ENCODE measurements at places on chromosomes 4 and X.

DNA sequence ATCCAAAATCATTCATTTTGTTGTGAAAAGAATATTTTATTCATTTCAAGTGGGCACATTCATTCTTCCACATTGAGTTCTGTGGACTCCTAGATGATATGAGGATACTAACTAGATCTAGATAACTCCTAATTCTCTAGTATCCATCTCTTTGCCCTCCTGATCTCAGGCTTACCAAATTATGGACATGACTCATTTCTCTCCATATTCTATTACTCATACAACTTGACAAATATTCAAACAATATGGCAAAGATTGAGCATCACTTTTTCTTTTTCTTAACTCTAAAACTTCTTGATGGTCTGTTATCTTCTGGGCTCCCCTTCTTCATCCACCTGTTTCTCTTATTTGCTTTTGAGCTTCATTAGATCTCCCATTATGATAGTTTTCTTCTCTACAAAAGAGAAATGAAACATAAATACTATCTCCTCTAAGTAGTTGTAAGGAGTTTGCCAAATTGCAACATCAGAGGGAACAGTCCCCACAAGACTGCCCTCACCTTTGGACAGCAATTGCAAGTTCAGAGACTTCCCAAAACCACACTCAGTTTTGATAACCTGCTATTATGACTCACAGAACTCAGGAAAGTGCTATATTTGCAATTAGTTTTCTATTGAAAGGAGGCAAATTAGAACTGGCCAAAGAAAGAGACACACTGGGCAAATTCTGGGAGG lies 422.9 kb downstream of the SPRY1 start:
- DNase-seq: no peak

GRCh38 chr4:184960505-184960971 lies 57.8 kb upstream of the HELT start:
- no peak for DNase-seq

DNA sequence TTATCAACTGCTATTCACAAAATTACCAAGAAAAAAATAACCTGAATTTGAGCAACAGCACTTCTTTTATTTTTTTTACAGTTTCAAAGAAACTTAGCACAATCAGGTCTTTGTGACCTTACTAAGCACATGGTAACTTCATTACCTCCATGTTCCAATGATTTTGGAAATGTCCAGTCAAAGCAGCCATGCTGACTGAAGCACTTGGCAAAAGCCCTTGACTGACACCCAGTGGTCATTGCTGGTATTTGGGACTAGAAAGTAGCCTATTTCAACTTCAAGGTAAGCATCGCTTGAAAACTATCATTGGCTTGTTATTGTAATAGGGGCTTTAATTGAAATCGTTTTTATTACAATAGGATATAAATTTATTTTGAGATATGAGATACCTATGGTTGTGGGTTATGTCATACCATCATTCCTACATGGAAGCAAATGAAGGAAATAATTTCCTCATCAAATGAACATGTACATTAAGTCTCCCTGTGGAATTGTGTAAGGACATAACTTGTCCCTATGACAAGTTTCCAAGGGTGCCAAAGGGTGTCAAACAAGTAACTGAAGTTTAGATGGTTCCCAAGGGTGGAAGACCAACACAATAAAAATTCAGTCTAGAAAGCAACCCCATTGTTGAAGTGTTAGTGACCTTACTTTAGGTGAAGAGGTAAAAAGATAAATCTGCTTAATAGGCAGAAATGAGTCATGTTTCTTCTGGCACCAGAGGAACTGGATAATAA lies 15.2 kb upstream of the ANXA10 start:
- DNase-seq: peak; percentile 64

- DNase-seq: peak; percentile 86
Measured at GRCh38 chr4:80072744-80073472, at the start of gene ANTXR2. Gene ANTXR2, minus strand, starts transcription at chr4:80073229. Its CDS starts 669 bp downstream, at chr4:80072560.

DNA sequence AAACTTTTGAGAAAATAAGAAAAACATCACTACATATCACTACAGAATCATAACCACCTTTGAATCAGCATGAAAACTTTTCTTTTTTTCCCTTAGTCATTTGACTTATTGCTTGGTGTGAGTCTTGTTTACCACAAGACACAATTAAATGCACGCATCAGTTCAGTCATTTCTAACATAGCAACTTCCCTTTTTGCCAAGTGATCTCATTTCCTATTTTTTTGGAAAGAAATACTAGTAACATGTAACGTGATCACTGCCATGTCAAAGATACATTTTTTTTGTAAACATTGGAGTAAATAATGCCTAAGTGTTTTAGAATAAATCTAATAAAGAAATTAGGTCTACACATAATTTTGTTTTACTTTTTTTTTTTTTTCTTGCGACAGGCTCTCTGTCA lies 5.1 kb upstream of the CXCL8 start:
- no peak for DNase-seq

GRCh38 chr4:156029691-156030090 lies 76.0 kb upstream of the CTSO start:
- DNase-seq: no peak

- DNase-seq: no peak
Measured at GRCh38 chr4:163701916-163702315, 207.4 kb downstream of the TMA16 start.

DNA sequence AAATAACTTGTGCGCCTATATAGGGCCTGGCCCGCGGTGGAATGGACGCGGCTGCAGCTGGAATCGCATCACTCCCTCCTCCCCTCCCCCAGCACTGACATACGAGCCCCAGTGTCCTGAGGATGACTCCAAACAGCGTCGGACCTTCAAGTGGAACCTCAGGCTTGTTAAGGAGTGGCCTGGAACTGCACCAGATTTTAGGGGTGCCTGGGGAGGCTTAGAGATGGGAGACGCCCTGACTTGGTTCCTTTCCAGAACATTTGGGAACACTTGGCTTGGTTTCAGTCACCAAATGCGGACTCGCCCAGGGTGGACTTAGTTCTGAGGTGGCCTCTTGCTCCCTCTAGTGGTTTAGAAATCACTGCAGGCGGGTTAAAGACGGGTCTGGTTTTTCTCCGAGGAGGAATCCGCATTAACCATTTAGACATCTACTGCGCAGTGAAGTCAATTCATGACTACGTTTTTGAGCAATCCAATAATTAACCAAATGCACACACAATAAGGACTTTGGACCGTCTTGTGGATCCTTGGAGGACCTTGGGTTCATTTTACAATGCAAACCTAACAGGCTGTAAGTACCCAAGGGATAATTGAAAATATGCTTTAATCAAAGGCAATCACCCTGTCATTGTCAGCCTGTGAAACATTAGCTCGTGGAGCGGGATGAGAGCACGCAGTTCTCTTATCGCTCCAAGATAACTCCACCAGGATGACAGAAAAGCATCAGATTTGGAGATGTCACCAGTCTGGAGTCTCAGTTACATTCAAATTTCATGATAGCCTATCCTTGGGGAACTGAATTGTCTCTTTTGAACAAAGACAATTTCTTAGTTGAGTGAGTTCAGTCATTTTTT lies 11.2 kb upstream of the PDGFRA start:
- DNase-seq: peak; percentile 79

DNA sequence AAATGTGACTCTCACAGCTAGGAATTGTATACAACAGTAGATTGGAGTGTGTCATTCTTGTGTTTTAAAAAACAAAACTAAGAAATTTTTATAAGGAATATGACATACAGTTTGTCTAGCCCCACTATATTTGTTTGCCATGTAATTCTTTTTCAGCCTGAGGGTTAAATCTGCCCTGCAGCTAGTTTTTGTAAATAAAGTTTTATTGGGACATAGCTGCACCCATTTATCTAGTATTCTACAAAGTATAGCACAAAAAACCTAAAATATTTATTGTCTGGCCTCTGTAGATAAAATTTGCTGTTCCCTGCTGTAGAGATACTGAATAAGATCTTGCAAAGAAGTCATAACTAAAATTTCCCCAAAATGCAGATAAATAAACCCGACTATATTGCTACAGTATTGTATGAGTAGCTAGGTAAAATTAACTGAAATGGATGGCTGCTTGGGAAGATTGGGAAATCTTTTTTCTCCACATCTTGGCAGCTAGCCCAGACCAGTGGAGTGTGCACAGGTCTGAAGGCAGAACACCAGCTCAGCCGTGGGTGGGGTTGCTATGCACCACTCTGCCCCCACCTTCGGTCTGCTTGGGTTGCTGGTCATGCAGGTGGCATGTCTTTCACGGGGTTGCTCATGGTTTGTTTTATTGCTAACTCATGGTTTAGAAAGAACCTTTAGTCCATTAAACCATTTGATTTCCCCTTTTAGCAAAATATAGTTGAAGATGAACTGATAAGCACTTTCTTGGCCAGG lies 127.9 kb downstream of the KLHL8 start:
- DNase-seq: peak; percentile 50

GRCh38 chr4:11428899-11429698 lies 405 bp upstream of the HS3ST1 start:
- DNase-seq: peak; percentile 91

GRCh38 chrX:10121787-10122186 lies 35.0 kb upstream of the CLCN4 start:
- no peak for DNase-seq

DNA sequence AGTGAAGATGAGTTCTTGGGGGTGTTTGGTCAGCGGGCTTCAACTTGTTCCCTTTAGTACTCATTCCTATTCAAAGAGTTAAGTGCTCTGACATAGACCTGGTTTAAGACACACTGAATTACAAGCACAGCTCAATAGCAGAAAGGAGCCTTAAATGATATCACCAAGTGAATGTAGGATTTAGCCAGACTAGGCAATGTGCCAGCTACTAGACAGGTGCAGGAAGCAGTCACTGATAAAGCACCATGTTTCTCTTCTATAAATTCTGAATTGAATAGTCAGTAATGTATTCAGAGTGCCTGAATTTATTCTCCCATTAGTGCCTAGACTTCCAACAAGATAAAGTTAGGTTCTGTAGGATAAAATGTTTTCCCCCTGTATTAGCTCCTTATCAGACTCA lies 63.6 kb downstream of the ASB9 start:
- no peak for DNase-seq

DNA sequence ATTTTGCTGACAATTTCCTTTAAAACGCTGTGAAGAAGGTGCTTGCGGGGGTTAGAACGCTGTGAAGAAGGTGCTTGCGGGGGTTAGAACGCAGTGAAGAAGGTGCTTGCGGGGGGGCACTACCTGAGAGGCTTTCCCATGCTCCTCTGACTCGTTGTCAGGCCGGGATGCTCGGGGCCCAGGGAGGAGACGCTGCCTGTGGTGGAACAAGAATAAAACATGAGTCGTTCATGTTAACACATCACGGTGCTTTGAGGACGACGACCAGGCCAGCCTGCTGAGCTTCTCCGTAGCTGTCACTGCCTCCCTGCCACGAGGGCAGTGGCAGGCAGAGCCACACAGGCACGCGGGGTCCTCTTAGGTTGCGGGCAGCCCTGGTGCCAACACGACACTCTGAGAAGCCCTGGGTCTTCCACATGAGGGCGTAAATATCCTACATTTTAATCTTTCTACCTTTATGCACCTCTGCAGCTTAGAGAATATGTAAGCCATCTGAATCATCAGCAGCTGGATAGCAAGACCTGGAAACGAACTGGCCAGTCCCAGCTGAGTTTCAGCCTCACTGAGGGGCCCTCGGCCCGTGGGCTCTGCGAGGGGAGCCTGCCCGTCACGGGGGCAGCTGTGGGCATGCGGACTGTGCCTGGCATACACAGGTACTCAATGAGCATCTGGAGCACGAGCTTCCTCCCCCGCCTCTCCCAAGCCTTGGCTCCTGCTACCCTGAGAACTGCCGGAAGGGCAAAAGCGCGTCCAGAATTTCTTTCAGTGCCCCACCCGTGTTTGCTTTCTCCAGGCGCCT lies 47.0 kb downstream of the FGFRL1 start:
- no peak for DNase-seq

- DNase-seq: peak; percentile 8
Measured at GRCh38 chr4:100311181-100311580, 120.9 kb upstream of the DDIT4L start.

DNA sequence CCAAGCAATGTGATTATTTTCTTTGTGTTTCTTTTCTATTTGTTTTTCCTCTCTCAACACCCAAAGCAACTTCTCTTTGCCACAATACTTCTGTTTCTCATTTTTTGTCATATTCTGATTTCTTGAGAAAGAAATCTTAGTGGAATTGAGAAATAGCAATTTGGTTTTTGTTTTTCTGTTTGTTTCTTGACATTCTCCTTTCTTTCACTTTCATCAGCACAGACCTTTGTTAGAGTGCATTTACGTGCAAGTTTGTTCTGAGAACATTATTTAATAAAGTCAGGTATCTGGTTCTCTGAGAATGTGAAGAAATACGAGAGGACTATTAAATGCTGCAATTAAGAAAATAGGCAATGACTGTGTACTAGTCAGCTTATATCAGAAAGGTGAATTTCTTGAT lies 608.1 kb upstream of the AADAT start:
- DNase-seq: no peak

- no peak for DNase-seq
Measured at GRCh38 chr4:69907151-69907550, 23.7 kb upstream of the CSN1S1 start.

DNA sequence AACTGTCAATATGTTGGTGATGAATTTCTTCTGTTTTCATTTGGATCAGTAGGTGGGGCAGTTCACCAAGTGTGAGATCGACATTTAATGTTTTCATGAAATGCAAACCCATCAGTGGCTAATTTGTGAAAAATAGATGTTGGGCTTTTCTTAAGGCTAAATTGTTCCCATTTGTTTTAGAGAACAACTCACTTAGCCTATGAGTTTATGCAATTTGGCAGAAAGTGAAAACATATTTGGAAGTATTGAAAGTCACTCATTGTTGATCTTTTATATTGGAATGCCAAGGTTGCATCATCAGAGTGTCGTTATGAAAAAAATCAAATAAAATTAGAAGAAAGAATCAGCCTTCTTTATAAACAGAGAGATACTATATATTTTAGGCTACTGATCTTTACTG lies 132.4 kb downstream of the RPA4 start:
- no peak for DNase-seq

DNA sequence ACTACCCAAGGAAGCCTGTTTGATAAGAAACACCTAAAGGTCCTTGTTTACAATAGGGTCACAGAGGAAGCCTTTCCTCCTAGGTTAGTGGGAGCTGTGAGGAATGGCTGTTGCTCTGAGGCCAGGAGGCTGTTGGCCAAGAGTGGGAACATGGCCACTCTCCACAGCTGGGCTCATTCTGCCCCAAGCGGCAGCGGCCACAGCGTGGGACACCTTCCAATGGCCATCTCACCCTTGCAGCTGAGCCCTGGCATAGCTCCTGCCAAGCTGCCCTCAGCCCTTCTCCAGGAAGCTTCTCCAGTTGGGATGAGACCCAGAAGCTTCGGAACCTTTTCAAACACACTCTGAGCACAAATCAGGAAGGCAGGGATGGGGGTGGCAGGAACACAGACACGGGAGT lies 111.8 kb upstream of the MAP3K15 start:
- DNase-seq: no peak

DNA sequence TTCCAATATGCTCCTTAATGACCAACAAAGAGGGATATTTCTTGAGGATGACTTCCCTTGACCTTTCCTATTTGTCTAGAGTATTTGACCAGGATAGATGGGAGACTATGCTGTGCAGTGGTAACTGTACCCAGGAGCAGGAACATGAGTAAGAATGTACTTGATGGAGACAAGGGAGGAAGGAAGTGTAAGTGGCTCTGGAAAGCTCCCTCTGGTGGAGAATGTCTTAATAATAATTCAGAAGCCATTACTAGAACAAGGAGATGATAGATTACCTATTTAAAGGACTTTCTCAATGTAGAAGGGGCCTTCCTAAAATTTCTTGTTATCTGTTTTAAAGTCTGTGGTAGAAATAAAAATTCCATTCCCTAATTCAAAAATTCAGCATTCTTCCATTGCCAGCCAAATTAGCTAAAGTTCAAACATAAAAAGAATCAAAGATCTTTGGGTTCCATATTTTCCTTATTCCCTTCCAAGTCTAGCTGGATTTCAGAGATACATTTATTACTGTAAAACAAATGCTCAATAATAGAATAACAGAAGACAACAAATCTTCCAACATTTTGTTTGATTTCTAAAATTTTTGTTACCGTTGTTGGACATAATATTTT lies 83.8 kb downstream of the GRID2 start:
- DNase-seq: peak; percentile 57

Measured in iPS-NIHi11 (cell line).